ENCODE measurements at places on chromosomes 11 and 22.

GRCh38 chr11:119323532-119324033 is 6.7 kb upstream of the MCAM start:
- peak; percentile 47 for DNase-seq

GRCh38 chr11:62555464-62556107 is 9.0 kb upstream of the AHNAK start:
- DNase-seq: no peak

DNA sequence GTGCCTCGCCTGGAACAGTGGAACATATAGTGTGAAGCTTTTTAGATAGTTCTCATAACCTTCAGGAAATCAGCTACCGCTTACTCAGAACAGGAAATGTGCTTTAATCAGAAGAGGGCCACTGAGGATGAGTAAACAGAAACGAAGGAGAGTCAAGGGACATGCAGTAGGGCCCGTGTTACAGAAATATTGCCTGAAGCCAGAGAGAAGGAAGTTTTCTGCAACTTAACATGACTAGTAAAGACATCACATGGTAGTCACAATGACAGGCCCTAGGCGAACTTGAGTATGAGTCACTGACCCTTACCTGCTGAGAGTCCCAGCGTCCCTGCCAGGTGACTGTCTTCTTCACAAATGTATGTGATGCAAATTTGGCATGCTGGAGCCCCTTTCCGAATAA is 39.4 kb downstream of the CARD18 start:
- no peak for DNase-seq

- DNase-seq: no peak
Measured at GRCh38 chr22:22487059-22487458, 21.5 kb downstream of the ZNF280B start.

- peak; percentile 50 for DNase-seq
Measured at GRCh38 chr11:119783466-119784400, 54.7 kb upstream of the NECTIN1 start.

Data from SW480 (cell line).